ENCODE measurements at places on chromosomes 5 and 9. TPM values are rescaled to one million over a fixed set of nuclear protein-coding genes. Genes with fewer than 3 reads are reported as not detected.

- H3K27ac ChIP-seq, result no peak overlapping the region
- no peak for DNase-seq
- no peaks in the 10 kb centered on the region for H3K27me3 ChIP-seq
- H3K4me1 ChIP-seq, result peaks cover 1% of the 10 kb centered on the region
- H3K4me3 ChIP-seq, result no peak overlapping the region
Observed at GRCh38 chr5:68727931-68728330, 365.9 kb upstream of the SLC30A5 start.

DNA sequence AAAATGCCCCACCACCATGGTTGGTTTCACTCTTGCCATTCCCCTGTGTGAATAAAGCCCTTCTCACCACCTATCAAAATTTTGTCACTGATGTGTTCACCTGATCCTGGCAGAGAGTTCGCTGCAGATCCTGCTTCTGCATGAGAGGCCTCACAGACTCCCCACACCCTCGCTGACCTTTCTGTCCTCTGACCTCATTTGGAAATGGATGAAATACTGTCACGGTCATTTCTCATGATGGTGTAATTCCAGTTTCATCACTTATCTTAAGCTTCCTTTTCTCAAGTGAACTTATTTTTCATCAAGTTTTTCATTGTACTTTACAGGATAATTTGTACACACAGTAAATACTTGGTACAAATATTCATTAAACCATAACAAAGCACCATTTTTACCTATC lies 131.3 kb downstream of the FRMD3 start:
- H3K27ac ChIP-seq, result no peak overlapping the region
- H3K4me1 ChIP-seq, result no peaks in the 10 kb centered on the region
- H3K4me3 ChIP-seq, result no peak overlapping the region
- no peaks in the 10 kb centered on the region for H3K27me3 ChIP-seq

GRCh38 chr5:78075301-78075700 lies 219.2 kb downstream of the AP3B1 start:
- H3K36me3 ChIP-seq, result no peaks in the 10 kb centered on the region
- H3K4me1 ChIP-seq, result no peaks in the 10 kb centered on the region
- no peak overlapping the region for H3K4me3 ChIP-seq
- H3K27ac ChIP-seq, result no peak overlapping the region
- no peaks in the 10 kb centered on the region for H3K27me3 ChIP-seq
- no peak for DNase-seq

The CANX gene
- total RNA-seq, result 683 TPM

The STING1 gene
- 44.9 TPM for total RNA-seq

The NUTM2F gene
- total RNA-seq, result not detected
